ENCODE measurements at places on chromosomes 4 and X. TPM values are rescaled to one million over a fixed set of nuclear protein-coding genes. Genes with fewer than 3 reads are reported as not detected.

ANKRD50 gene
- 0.39 TPM for total RNA-seq

ADH4 gene
- total RNA-seq: not detected

FUNDC1 gene
- total RNA-seq: 10.9 TPM

DNA sequence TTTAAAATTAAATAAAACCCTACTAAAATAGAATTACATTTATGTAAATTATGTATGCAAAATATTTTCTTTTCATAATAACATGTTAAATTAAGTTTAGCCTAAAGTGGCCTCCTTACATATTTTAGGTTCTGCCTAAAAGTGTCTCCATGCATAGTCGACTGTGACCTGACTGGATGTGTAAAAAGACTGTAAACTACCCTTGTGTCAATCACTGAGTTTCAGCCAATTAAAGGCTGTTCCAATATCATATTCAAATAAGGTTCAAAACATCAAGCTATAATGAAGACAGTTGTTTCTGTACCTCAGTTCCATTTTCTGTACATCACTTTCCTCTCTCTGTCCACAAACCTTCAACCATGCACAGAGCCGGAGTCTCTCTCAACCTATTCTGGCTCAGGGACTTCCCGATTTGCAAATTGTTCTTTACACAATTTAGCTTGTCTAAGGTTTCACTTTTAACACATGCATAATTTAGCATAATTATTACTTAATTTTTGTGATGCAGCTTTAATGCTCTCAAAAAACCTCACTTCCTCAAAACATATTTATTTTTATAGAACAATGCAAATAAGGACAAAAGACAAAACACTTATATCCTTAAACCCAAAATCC lies 60.1 kb downstream of the SH3RF1 start:
- H3K27ac ChIP-seq: no peak overlapping the region
- no peaks in the 10 kb centered on the region for H3K36me3 ChIP-seq
- DNase-seq: no peak
- H3K4me1 ChIP-seq: no peaks in the 10 kb centered on the region
- no peaks in the 10 kb centered on the region for H3K27me3 ChIP-seq
- no peak overlapping the region for H3K4me3 ChIP-seq

DNA sequence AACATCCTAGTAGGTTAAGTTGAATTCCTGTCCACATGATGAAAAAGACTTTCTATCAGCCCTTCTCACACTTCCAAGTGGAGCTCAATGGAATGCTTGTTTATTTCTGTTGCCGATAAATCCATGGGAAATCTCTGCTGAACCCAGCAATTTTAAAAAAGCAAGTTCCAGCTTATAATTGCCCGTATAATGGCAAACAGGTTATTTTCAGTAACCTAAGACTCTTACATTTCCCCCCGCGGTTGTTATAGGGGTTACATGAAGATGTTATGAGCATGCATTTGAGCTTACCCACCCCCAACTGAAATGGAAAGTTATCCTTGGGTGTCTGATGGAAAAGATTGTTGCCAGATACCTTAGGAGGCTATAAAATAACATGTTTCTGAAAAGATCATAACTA lies 136.2 kb downstream of the PALLD start:
- H3K36me3 ChIP-seq: no peaks in the 10 kb centered on the region
- H3K4me1 ChIP-seq: peaks cover 15% of the 10 kb centered on the region
- no peak for DNase-seq
- no peak overlapping the region for H3K27ac ChIP-seq

GRCh38 chrX:66013194-66013816 lies 26.6 kb downstream of the VSIG4 start:
- H3K27me3 ChIP-seq: no peaks in the 10 kb centered on the region
- peaks cover 9% of the 10 kb centered on the region for H3K36me3 ChIP-seq
- H3K4me1 ChIP-seq: peaks cover 61% of the 10 kb centered on the region
- DNase-seq: no peak
- no peak overlapping the region for H3K4me3 ChIP-seq

DNA sequence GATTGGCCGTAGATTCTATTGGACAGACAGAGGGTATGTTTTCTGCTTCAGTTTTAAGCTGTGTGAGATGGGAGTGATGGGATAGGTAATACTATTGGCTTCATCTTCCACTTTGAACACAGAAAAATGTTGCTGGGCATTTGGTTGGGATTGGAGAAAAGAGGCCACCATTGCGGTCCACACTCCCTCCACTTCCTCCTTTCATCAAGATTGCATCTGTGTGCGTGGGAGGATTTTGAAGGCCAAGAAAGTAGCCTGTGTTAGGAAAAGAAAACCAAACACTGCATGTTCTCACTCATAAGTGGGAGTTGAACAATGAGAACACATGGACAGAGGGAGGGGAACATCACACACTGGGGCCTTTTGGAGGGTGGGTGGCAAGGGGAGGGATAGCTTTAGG lies 56.4 kb downstream of the EGF start:
- no peaks in the 10 kb centered on the region for H3K36me3 ChIP-seq
- peaks cover 22% of the 10 kb centered on the region for H3K4me1 ChIP-seq
- no peak overlapping the region for H3K4me3 ChIP-seq

DNA sequence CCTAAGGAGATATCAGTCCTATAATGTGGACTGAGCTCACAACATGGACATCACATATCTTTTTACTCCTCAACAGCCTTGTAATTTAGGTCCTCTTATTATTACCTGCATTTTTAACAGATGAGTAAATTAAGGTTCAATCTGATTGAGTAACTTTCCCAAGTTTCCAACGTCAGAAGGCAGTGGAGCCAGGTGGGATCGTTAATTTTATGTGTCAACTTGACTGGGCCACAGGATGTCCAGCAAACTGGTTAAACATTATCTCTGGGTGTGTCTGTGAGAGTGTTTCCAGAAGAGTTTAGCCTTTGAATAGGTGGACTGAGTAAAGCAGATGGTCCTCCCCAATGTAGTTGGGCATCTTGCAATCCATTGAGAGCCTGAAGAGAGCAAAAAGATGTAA lies 59.0 kb upstream of the SLIT2 start:
- DNase-seq: no peak
- H3K27ac ChIP-seq: no peak overlapping the region
- no peak overlapping the region for H3K4me3 ChIP-seq
- H3K4me1 ChIP-seq: no peaks in the 10 kb centered on the region

DNA sequence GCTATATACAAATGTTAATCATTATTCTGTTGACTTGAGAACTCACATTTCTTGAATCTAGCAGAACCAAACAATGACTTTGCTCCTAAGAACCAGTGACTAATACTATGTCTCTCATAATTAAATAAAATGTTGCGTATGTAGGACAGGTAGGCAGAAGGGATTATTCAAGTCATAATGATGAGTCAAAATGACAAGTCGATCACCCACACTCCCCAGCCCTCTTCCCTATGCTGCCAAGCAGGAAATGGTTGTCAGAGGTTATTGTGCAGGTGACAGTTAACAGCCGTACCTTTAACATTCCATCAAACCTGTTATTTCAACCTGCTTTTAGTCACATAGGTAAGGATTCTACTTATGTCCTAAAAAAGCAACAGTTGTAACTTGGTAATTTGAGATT lies 22.0 kb upstream of the STK26 start:
- H3K36me3 ChIP-seq: no peaks in the 10 kb centered on the region
- no peak for DNase-seq
- no peak overlapping the region for H3K27ac ChIP-seq
- no peaks in the 10 kb centered on the region for H3K27me3 ChIP-seq

GRCh38 chr4:47705326-47705981 lies 132.4 kb downstream of the CORIN start:
- H3K27me3 ChIP-seq: peaks cover 19% of the 10 kb centered on the region
- H3K27ac ChIP-seq: no peak overlapping the region
- DNase-seq: no peak
- no peaks in the 10 kb centered on the region for H3K36me3 ChIP-seq

DNA sequence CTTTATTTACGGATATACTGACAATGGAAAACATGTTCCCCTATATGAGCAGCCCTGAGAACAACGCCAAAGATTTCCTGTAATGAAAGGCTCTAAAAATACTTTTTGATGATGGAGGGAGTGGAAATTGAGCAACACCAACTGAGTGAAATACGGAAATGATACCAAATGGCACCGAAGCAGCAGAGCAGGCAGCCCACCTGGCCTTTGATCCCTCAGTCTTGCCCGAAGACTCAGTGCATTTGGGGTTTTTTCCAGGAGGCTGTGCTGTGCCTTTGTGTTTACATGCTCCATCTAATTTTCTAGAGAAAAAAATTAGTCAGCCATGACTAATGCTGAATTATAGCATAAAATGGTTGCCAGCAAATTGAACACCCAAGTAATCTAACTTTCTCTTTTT lies 169.9 kb upstream of the RBPJ start:
- no peaks in the 10 kb centered on the region for H3K27me3 ChIP-seq
- peaks cover 29% of the 10 kb centered on the region for H3K36me3 ChIP-seq
- H3K27ac ChIP-seq: peak overlapping the region; percentile 95
- H3K4me1 ChIP-seq: peaks cover 85% of the 10 kb centered on the region
- DNase-seq: no peak
- H3K4me3 ChIP-seq: no peak overlapping the region

GRCh38 chrX:47608130-47608810 lies 11.4 kb downstream of the SYN1 start:
- no peaks in the 10 kb centered on the region for H3K27me3 ChIP-seq
- DNase-seq: no peak
- no peak overlapping the region for H3K4me3 ChIP-seq
- peaks cover 2% of the 10 kb centered on the region for H3K4me1 ChIP-seq

GRCh38 chrX:78506248-78506647 lies 152.9 kb downstream of the RTL3 start:
- no peak for DNase-seq
- H3K4me3 ChIP-seq: no peak overlapping the region
- H3K27ac ChIP-seq: no peak overlapping the region
- H3K36me3 ChIP-seq: peaks cover 43% of the 10 kb centered on the region
- no peaks in the 10 kb centered on the region for H3K27me3 ChIP-seq
- peaks cover 1% of the 10 kb centered on the region for H3K4me1 ChIP-seq

- H3K4me3 ChIP-seq: no peak overlapping the region
- H3K27ac ChIP-seq: no peak overlapping the region
- H3K36me3 ChIP-seq: no peaks in the 10 kb centered on the region
- H3K27me3 ChIP-seq: peaks cover 4% of the 10 kb centered on the region
- no peak for DNase-seq
These were observed 81.6 kb downstream of the DTHD1 start for GRCh38 chr4:36363024-36363423.

DNA sequence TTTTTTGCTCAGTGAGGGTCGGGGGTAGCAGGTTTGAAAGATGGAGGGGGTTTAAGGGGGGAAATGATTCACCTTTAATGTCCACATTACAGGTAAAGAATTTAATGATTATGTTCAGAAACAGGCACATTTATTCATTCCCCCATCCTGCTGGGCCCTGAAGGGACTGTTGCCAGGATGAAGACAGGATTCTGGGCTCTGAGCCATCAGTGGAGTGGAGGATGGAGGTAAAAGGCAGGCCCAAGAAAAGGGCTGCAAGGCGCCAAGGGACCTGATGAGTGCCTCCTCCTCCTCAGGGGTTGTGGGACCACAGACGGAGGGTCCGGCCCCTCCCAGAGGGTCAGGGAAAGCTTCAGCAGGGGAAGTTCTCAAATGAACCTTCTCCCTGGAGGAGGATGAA lies 40.4 kb upstream of the PROM1 start:
- H3K4me1 ChIP-seq: peaks cover 4% of the 10 kb centered on the region
- H3K27ac ChIP-seq: no peak overlapping the region
- H3K27me3 ChIP-seq: peaks cover 2% of the 10 kb centered on the region

GRCh38 chr4:148152868-148153625 lies 289.2 kb downstream of the NR3C2 start:
- no peaks in the 10 kb centered on the region for H3K4me1 ChIP-seq
- no peak for DNase-seq
- peaks cover 2% of the 10 kb centered on the region for H3K27me3 ChIP-seq
- no peaks in the 10 kb centered on the region for H3K36me3 ChIP-seq
- no peak overlapping the region for H3K4me3 ChIP-seq
- H3K27ac ChIP-seq: no peak overlapping the region

- peak overlapping the region; percentile 43 for H3K4me3 ChIP-seq
- peaks cover 60% of the 10 kb centered on the region for H3K36me3 ChIP-seq
- H3K4me1 ChIP-seq: peaks cover 17% of the 10 kb centered on the region
- no peaks in the 10 kb centered on the region for H3K27me3 ChIP-seq
- peak; percentile 26 for DNase-seq
These were observed 28.8 kb downstream of the PPP2R3B start for GRCh38 chrX:357693-358471.

GRCh38 chr4:110926841-110927400 lies 304.0 kb upstream of the PITX2 start:
- no peak overlapping the region for H3K4me3 ChIP-seq
- H3K27me3 ChIP-seq: no peaks in the 10 kb centered on the region
- no peaks in the 10 kb centered on the region for H3K36me3 ChIP-seq
- no peak overlapping the region for H3K27ac ChIP-seq
- DNase-seq: no peak

- no peaks in the 10 kb centered on the region for H3K36me3 ChIP-seq
- H3K4me3 ChIP-seq: no peak overlapping the region
- H3K4me1 ChIP-seq: no peaks in the 10 kb centered on the region
- no peaks in the 10 kb centered on the region for H3K27me3 ChIP-seq
- no peak for DNase-seq
These were observed 42.5 kb downstream of the MID1 start for GRCh38 chrX:10577853-10578252.

DNA sequence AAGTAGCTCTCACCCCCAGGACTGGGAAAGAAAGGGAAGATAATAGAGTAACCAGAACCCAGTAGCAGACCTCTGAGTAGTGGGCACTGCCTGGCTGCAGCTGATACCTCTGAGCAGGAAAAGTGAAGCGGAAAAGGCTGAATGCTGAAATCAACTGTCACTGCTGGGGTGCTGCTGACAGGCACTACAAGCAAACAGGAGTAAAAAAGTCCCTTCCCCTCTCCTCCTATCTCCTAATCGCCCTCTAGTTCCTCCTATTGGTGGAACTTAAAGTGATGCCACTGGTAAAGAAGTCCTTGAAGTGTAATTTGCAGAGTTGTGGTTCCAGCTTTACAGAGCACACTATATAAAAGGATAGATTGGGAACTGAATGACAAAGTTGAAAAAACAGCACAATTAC lies 32.8 kb upstream of the GLRB start:
- no peak overlapping the region for H3K4me3 ChIP-seq
- no peaks in the 10 kb centered on the region for H3K4me1 ChIP-seq
- no peaks in the 10 kb centered on the region for H3K36me3 ChIP-seq
- H3K27me3 ChIP-seq: no peaks in the 10 kb centered on the region

- H3K27ac ChIP-seq: no peak overlapping the region
- no peaks in the 10 kb centered on the region for H3K36me3 ChIP-seq
- no peaks in the 10 kb centered on the region for H3K4me1 ChIP-seq
- H3K27me3 ChIP-seq: peaks cover 10% of the 10 kb centered on the region
These were observed 138.6 kb upstream of the NKX1-1 start for GRCh38 chr4:1544861-1545281.

GRCh38 chr4:38075370-38076152 lies 115.4 kb downstream of the PTTG2 start:
- peaks cover 23% of the 10 kb centered on the region for H3K4me1 ChIP-seq
- no peak overlapping the region for H3K4me3 ChIP-seq
- H3K36me3 ChIP-seq: peaks cover 25% of the 10 kb centered on the region
- no peaks in the 10 kb centered on the region for H3K27me3 ChIP-seq
- no peak overlapping the region for H3K27ac ChIP-seq

- no peaks in the 10 kb centered on the region for H3K36me3 ChIP-seq
- H3K27me3 ChIP-seq: no peaks in the 10 kb centered on the region
- no peak for DNase-seq
- no peak overlapping the region for H3K27ac ChIP-seq
- no peaks in the 10 kb centered on the region for H3K4me1 ChIP-seq
These were observed 161.6 kb upstream of the TLL1 start for GRCh38 chr4:165711436-165711835.

- no peak overlapping the region for H3K27ac ChIP-seq
- no peaks in the 10 kb centered on the region for H3K27me3 ChIP-seq
These were observed 45.6 kb downstream of the CCDC149 start for GRCh38 chr4:24867251-24867650.

Data from activated T-helper 2 cell treated with anti-CD3 and anti-CD28 coated beads, Interferon-gamma antibody, Interleukin-2, Interleukin-4, amounts not matched to agents 10 μg/mL and 5 μg/mL and 100 μg/mL, durations not matched to agents 14 hours and 24 hours and 36 hours (primary cell).